ENCODE measurements at places on chromosomes 16 and 17.

DNA sequence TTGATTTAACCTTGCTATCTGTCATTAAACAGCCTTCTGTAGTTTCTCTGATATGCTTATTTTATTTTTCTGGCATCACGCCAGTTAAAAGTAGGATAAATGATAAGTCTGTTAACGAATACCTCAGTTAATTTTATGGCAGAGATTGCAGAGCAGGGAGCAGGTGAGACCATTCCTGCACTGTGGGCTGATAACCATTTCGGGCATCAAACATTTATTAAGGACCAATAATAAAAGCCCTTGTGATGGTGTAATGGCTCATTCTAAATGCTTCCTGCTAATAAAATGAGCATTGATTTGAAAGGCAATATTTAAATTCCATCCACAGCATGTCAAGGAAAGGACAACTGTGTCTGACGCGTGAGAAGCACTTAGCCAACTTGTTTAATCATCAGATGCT lies 94.1 kb downstream of the ASIC2 start:
- no peak for DNase-seq

DNA sequence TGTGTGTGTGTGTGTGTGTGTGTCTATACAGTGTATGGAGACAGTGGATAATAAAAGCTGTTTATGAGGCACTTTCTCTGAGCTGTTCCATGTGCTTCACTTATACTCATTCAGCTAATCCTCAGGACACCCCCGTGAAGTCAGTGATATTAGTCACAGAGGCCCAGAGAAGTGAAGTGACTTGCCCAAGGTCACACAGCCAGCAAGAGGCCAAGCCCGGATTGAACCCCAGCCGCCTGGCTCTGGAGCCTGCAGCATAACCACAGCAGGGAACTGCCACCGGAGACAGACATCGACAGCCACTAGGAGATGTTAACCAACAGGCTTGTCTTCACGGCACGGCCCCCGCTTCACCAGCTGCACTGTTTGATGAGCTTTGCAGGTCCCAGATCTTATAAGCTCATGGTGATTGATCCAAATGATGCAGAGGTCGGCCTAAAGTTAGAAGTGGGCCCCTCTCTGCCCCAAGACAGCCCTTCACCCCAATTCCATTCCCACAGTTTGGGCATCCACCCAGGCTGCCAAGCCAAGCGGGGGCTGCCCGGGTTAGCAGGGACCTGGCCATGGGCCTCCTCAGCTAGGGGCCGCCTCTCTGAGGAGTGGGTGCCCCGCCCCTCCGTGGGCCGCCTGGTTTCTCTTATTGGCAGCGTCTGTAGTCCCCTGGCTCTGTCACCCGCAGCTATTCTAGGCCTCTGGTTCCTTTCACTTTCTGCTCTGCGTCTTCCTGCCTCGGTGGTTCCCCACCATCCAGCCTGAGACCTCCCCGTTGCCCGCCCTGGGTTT lies 30.9 kb downstream of the SOCS1 start:
- DNase-seq = no peak

GRCh38 chr16:57141822-57142631 lies 43.8 kb downstream of the PSME3IP1 start:
- no peak for DNase-seq

- DNase-seq = no peak
Observed at GRCh38 chr16:49057391-49057790, 224.2 kb downstream of the CBLN1 start.

- DNase-seq = no peak
Observed at GRCh38 chr16:30780549-30780948, 6.5 kb downstream of the ZNF629 start.

DNA sequence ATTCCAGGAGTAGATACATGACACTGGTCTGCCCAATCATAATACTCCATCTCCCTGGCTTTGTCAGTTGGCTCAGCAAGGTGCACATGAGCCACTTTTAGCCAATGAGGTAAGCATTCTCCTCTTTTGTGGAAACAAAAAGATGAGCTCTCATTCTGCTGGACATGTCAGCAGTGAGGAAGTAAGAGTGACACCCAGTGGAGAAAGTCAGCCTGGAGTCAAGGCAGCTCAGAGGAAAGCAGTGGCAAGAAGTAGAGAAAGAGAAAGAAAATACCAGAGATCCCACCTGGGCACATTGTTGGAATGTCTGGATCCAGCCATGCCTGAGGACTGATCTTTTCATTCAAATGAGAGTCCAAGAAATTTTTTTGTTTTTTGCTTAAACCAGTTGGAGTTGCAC lies 496.9 kb upstream of the C16orf82 start:
- no peak for DNase-seq

GRCh38 chr17:40809721-40810421 lies 10.1 kb upstream of the KRT28 start:
- no peak for DNase-seq

- DNase-seq = no peak
Observed at GRCh38 chr17:3658784-3659449, 9.5 kb downstream of the TAX1BP3 start.

DNA sequence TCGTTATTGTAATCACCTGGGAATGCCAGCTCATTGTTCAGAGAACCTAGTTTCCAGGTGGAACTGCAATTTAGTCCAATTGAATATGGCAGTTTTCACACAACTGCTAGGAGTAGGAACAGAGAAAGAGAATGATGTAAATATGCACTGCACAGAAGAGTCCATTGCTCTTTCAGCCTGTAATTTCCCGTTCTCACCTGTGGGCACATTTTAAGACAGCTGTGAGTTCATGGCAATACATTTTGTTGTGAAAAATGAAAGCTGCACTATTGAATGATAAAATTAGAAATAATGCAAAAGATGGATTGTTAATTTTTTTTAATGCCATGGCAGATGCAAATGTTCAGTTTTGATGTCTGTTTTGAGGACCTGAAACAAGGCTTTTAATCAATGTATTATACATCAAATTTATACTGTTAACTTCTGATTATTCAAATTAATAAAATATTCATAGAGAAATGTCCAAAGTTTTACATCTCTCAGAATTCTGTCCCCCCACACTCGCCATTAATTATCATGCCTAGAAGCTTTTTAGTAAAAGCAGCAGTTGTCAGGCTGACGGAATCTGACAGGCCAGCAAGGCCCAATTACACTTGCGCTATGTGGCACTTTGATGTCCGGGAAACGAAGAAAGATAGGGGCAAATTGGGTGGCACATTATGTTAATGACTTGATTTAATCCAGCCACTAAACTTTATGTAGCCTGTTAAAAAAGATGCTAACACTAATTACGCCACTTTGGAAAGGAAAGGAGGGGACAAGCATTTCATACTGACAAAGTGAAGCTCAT lies 72.2 kb downstream of the RPGRIP1L start:
- DNase-seq = no peak

DNA sequence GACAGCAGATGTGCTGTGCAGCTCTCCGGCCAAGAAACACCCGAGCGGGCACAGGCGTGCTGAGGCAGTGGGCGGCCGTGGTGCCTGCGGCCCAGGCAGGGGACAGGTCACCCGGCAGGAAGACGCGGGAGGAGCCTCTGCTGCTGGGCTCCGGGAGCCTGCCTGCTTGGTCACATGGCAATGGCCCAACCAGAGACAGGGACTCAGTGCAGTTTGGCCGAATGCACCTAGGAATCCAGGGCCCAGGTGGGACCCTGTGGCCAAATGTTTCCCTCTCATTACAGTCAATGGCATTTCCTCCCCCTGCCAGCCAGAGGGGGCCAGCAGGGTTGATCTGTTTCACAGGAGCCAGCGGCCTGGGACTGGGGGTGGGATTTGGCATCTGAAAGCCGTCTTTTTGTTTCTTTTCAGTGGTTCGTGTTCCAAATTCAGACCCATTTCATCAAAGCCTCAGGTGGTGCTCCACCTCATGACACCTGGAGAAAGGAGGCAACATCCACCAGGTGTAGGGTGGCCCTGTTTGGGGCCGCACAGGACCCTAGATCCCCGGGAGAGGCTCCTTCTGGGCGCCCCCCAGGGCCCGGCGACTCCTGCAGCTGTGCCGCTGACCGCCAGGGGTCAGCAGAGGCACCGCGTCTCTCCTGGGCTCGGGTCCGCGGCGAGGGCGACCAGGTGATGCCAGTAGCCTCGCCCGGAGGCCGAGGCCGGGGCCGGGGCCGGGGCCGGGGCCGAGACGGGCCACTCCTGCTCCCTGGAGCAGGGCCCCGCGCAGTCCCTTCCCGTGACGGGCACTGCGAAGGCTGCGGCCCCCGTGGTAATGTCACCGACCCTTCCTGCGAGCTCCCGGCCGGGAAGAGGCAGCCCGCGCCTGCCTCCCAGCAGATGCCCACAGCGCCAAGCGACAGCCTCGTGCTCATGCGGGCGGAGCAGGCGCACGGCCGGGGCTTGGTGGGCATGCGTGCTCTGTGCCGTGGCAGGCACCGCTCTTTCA lies 118.5 kb downstream of the C16orf78 start:
- DNase-seq = peak; percentile 7

DNA sequence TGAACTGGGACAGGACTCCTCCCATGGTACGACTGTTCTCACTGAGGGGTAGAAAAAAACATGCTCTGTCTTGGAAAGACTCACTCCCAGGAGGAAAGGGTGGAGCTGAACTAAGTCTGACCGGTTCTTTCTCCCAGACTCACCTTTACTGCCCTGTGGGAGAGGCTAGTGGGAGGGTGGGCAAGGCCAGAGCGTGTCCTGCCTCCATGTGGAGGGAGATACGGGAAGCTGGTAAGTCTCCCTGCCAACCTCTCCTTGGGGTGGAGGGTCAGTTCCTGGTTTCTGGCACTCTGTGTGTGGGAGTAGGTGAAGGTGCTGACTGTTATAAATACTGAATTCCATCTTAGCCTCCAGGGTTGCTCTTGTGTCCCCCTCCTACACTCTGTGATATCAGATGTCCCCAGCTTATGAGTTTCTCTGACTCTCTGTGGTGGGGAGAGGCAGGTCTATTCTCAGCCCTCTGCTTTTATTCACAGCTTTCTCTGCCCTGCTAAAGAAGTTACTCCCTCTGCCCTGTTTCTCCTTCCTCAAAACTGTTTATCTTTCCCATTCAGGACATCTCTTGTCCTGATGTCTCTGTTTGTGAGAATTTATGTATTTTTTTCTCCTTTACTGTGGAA lies 26.9 kb upstream of the FAM20A start:
- DNase-seq = no peak

DNA sequence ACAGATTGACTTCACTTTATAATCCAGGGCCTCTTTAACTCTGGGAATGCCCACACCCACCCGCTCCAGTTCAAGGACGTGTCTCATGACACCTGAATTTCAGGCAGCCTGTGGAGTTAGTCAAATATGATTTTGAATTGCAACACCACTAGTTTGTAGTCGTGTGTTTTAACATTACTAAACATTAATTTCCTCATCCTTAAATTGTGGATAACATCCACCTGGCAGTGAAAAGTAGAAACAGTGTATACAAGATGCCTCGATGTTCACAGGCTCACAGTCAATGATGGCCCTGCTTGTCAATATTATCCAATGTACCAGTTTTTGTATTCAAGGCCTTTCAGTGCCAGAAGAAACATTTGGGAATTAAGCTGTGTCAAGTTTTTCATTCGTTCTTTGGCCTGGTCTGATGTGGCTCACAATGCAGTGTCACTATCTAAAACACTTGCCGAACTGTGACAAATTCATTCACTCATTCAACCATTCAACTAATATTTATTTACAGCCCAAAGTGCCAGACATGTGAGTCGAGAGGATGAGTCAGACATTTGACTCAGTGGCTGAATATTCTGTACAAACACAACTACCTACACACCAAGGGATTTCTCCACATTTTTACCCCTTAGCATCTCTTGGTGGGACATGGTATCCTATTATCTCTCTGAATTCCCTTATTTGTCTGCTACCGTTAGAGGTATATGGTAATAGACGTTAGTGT lies 1.4 kb downstream of the MEIOB start:
- DNase-seq = no peak

DNA sequence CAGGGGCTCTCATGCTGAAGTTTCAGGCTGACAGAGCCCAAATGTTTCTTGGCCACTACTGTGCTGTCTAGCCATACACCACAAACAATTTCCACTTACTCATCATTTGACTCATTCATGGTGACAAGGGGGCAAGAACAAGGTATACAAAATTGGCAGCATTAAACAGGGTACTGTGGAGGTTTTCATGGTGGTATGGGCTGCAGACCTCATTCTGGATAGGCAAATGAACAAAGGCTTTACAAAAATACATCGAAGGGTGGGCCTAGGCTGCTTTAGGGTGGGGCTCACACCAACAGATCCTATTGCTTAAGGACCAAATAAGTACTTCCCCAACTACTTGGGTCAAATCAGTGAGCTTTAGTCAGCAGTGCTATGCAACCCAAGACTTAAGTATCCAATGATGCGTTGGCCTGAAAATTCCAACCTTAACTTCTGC lies 53.0 kb downstream of the N4BP1 start:
- DNase-seq = no peak

DNA sequence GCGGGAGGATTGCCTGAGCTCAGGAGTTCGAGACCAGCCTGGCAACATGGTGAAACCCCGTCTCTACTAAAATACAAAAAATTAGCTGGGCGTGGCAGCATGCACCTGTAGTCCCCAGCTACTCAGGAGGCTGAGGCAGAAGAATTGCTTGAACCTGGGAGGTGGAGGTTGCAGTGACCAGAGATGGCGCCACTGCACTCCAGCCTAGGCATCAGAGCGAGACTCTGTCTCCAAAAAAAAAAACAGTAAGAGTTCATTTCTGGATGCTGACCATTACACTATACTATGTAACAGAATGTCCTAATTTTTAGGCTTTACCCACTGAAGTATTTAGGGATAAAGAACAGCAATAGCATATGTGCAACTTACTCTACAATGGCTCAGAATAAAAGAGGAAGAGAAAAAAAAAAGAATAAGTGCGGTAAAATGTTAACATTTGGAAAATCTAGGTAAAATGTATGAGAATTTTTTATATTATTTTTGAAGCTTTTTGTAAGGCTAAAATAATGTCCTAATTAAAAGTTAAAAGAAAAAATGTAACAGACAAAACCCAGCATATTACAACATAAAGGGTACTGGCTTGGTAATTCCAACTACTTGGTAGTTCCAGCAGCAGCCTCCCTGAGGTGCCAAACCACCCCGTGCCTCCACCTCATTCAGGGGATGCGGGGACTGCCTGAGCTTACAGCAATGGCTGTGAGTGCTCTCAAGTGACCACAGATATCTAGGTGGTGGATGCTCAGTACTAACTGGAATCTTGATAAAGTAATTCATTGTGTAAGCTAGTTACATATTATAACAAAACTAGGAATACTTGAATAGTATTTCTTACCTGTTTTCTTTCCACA lies 10.9 kb downstream of the COPS3 start:
- no peak for DNase-seq

- DNase-seq = no peak
Observed at GRCh38 chr16:59385959-59386358, 651.8 kb upstream of the GOT2 start.

DNA sequence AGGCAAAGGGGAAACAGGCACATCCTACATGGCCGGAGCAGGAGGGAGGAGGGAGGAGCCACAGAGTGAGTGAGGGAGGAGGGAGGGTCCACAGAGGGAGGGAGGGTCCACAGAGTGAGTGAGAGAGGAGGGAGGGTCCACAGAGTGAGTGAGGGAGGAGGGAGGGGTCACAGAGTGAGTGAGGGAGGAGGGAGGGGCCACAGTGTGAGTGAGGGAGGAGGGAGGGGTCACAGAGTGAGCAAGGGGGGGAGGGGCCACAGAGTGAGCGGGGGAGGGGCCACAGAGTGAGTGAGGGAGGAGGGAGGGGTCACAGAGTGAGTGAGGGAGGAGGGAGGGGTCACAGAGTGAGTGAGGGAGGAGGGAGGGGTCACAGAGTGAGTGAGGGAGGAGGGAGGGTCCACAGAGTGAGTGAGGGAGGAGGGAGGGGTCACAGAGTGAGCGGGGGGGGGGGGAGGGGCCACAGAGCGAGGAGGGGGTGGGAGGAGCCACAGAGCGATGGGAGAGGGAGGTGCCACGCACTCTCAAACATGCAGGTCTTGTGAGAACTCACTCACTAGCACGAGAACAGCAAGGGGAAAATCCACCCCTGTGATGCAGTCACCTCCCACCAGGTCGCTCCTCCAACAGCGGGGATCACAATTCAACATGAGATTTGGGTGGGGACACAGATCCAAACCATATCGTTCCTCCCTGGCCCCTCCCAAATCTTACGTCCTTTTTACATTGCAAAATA lies 24.3 kb upstream of the CDH15 start:
- DNase-seq = no peak
